CMK (cell line): ENCODE measurements at places on chromosomes 16 and 17.
A peak's percentile ranks its signal among the peaks of the same experiment; 100 is the strongest.

DNA sequence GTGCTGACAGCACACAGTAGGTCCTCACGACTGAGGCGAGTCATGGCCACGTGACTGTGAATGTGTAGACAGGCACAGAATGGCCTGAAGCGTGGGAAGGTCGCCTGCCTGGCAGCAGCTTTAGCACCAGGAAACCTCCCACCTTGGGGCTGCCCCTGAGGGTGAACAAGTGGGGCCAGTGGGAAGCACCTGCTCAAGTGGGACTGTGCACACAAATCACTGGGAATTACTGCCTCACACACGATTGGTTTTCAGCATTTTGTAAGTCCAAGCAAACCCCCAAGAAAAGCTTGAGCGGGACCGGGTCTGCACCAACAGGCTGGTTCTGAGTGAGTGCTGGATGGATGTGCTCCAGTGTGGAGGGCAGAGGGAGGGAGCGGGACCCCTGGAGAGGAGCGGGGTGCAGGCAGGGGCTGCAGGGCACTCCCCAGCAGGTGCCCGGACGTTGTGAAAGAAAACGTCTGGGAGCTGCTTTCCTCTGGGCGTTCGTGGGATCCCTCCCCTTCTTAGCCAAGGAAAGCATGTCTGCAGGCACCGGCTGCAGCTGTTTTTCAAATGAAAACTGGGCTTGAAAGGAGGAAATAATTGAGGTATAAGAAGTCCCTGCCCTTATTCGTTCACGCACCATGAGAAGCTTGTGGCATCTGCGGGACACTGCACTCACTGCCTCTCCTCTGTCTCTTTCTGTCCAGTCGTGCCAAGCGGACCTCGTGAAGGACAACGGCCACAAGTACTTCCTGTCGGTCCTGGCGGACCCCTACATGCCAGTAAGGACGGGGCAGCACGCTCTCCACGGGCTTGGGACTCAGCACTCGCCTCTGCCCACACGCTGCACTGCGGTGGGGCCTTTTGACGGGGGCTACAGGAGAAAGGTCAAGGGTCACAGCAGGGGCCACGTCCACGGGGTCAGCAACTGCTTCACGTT is 111.7 kb upstream of the CHMP6 start:
- DNase-seq = no peak

GRCh38 chr17:73492821-73493814 is 151.1 kb downstream of the SDK2 start:
- no peak for DNase-seq

GRCh38 chr17:80811181-80812105 is 180.2 kb upstream of the CHMP6 start:
- DNase-seq = no peak

GRCh38 chr16:3058139-3059030 is 7.1 kb upstream of the IL32 start:
- peak; percentile 43 for DNase-seq

GRCh38 chr16:2296661-2297505 is 29.0 kb upstream of the RNPS1 start:
- peak; percentile 68 for DNase-seq

GRCh38 chr17:36614933-36615332 is 13.6 kb downstream of the MRM1 start:
- DNase-seq = no peak

- DNase-seq = no peak
These were observed 44.0 kb downstream of the SPOP start for GRCh38 chr17:49633762-49634484.

- no peak for DNase-seq
These were observed 436 bp downstream of the SPAG5 start for GRCh38 chr17:28598389-28598788.

- DNase-seq = no peak
These were observed 16.8 kb downstream of the ADGRG5 start for GRCh38 chr16:57559072-57559790.

DNA sequence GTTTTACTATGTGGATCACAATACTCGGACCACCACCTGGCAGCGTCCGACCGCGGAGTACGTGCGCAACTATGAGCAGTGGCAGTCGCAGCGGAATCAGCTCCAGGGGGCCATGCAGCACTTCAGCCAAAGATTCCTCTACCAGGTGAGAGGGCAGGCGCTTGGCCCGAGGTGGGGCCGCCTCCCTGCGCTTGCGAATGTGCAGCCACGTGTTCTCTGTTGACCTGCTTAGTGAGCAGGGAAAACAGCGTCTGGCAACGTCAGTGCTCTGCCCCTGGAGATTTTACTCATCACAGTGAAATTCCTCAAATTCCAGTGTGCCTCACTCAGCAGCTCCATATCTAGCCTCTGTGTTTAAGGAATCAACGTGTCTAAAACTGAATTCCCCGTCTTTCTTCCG is 33.4 kb upstream of the CLEC18A start:
- DNase-seq = no peak

GRCh38 chr17:36594626-36595401 is 3.1 kb downstream of the DHRS11 start:
- DNase-seq = no peak

GRCh38 chr16:84603140-84603816 is 14.6 kb downstream of the COTL1 start:
- DNase-seq = no peak

- peak; percentile 54 for DNase-seq
These were observed 10.5 kb downstream of the DBNDD1 start for GRCh38 chr16:90008708-90009145.

DNA sequence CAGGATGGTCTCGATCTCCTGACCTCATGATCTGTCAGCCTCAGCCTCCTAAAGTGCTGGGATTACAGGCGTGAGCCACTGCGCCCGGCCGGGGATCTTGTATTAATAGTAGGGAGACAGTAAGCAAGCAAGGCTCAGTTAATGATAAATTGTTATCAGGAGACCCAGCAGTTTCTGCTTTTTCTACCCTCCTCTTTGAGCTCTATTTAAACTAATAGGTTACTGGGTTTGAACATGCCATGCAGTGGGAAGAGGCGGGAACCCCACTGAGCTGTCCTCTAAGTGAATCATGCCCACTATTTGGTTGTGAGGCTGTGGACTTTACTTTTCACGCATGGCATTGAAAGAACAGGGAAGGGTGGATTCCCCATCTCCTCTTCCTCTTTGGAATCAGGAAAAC is 223.9 kb downstream of the WWOX start:
- no peak for DNase-seq

DNA sequence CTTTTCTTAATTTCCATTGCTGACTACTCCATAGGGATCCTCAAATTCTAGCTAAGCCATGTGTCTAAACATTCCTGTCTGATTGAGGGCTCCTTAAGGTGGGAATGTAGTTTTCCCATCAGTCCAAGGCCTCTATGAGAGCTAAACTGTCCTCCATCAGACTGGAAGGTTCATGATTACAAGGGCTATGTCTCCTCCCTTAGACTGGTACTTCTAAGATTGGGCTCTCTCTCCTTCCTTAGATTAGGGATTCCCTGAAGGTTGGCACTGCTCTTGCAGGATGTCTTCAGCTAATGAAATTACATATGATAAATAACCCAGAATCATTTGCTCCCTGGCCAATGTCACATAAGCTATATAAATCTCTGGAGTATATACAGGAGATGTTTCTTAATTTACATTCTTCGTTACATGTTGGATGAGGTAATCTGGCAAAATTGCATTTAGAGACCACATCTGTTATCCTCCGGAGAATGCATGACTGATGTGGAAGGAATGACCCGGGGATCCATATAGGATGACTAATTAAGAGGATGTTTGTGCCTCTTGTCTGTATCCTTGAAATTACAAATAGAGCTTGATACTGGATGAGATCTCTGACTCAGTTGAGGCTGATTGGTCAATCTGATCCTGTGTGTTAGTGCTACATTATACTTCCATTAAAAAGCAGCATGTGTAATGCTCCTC is 14.2 kb downstream of the B4GALNT2 start:
- DNase-seq = no peak

DNA sequence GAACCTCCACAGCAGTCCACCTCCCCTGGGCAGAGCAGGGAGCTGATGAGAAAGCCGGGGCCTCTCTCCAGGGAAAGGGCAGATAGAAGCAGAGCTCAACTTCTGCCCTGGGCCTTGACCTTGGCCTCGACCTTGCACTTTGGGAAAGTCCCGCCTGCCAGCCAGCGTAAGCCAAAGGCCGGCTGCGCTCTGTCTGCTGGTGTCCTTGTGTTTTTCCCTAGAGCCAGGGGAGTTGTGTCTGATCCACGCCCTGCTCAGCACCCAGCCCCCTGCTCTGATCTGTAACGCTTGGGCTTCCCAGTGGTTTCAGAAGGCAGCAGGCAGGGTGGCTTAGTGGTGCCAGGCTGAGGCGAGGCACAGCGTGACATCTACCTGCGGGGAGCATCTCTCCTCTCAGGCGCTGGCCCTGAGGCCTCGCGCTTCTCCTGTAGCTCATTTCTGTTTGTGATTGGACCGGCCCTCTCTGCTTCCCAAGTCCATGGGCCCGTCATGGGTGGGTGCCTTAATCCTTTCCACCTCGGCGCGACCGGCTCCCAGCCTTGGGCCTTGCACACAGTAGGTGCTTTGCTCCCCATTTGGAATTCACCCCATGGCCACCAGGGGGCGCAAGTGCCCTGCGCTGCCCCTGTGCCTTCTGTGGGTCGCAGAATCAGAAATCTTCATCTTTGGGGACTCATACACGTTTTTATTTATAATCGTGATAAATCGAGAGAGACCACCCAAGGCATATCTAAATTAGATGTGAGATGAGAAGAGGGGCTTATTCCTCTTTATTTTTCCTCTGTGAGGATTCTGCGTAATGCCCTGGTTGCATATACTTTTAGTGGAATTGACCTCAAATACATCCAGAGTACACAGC is 24.2 kb downstream of the SGSH start:
- DNase-seq = no peak

- DNase-seq = no peak
These were observed 44.0 kb upstream of the ABCC11 start for GRCh38 chr16:48291303-48291702.
